Naive thymus-derived CD8-positive, alpha-beta T cell (primary cell): ENCODE measurements at places on chromosomes 16 and 17.

DNA sequence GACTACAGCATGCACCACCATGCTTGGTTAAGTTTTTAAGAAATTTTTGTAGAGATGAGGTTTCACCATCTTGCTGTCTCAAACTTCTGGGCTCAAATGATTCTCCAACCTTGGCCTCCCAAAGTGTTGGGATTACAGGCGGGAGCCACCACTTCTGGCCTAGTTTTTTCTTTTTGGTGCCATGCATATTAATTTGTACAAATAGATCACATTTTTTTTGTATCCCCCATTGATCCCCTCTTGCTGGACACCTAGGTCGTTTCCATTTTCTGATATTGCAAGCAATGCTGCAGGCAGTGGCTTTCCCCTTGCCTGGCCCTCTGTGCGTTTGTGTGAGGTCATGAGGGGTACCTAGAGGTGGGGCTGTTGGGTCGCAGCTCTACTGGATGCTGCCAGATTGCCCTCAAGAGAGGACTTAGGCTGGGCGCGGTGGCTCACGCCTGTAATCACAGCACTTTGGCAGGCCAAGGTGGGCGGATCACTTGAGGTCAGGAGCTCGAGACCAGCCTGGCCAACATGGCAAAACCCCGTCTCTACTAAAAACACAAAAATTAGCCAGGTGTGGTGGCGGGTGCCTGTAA is 23.8 kb downstream of the RAP1GAP2 start:
- no peak overlapping the region for H3K27ac ChIP-seq
- H3K27me3 ChIP-seq = no peaks in the 10 kb centered on the region
- H3K4me3 ChIP-seq = no peak overlapping the region

- H3K4me3 ChIP-seq = no peak overlapping the region
Observed at GRCh38 chr17:63032142-63032541, 66.1 kb downstream of the TANC2 start.

DNA sequence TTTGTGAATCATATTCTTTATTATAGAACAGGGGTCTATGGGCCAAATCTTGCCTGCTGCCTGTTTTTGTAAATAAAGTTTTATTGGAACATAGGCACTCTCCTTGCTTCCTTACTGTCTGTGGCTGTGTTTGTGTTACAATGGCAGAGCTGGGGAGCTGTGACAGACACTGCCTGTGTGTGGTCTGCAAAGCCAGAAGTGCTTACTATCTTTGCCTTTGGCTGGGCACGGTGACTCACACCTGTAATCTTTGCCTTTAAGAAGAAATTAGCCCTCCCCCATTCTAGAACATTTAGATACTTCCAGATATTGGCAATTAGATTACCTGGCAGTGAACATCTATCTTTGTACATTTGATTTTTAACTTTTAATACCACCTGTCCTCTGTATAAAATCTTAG is 308.3 kb downstream of the FOXL1 start:
- DNase-seq = no peak
- no peak overlapping the region for H3K27ac ChIP-seq
- H3K27me3 ChIP-seq = no peaks in the 10 kb centered on the region
- H3K4me1 ChIP-seq = no peaks in the 10 kb centered on the region

DNA sequence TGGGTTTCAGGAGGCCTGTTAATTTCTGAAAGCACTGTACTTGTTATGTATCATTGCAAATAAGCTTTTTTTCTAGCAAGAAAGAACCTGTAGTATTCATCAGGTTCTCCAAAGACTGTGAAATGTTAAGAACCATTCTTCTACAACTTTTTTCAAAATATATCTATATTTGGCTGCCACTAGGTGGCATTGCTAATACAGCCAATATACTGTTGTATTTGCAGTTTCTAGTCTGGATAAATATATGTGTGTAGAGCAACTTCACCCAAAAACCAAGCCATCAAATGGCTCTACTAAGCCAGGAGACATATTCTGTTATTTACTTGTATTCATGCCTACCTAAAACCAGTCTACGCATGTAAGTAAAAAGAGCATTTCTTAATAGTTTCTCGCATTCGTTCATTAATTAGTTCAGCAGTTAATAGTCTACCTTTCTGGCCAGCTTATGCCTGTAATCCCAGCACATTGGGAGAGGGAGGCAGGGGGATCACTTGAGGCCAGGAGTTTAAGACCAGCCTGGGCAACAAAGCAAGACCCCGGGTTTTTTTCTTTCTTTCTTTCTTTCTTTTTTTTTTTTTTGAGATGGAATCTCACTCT is 39.5 kb downstream of the VMP1 start:
- H3K4me1 ChIP-seq = no peaks in the 10 kb centered on the region
- H3K27me3 ChIP-seq = no peaks in the 10 kb centered on the region
- H3K36me3 ChIP-seq = peaks cover 7% of the 10 kb centered on the region
- no peak overlapping the region for H3K27ac ChIP-seq
- H3K4me3 ChIP-seq = no peak overlapping the region

GRCh38 chr16:79599256-79599836 is 1.2 kb downstream of the MAF start:
- peak overlapping the region; percentile 5 for H3K27ac ChIP-seq
- H3K36me3 ChIP-seq = peaks cover 4% of the 10 kb centered on the region
- H3K4me3 ChIP-seq = peak overlapping the region; percentile 69
- peaks cover 42% of the 10 kb centered on the region for H3K4me1 ChIP-seq
- DNase-seq = no peak

- H3K4me1 ChIP-seq = peaks cover 22% of the 10 kb centered on the region
- H3K27ac ChIP-seq = peak overlapping the region; percentile 95
- H3K27me3 ChIP-seq = no peaks in the 10 kb centered on the region
- DNase-seq = peak; percentile 81
Observed at GRCh38 chr16:89534252-89534756, 26.1 kb downstream of the SPG7 start.

GRCh38 chr17:7912927-7913524 is 3.1 kb downstream of the RNF227 start:
- peak; percentile 62 for DNase-seq
- peaks cover 41% of the 10 kb centered on the region for H3K36me3 ChIP-seq
- H3K27me3 ChIP-seq = no peaks in the 10 kb centered on the region
- peak overlapping the region; percentile 79 for H3K27ac ChIP-seq
- H3K4me1 ChIP-seq = peaks cover 32% of the 10 kb centered on the region

DNA sequence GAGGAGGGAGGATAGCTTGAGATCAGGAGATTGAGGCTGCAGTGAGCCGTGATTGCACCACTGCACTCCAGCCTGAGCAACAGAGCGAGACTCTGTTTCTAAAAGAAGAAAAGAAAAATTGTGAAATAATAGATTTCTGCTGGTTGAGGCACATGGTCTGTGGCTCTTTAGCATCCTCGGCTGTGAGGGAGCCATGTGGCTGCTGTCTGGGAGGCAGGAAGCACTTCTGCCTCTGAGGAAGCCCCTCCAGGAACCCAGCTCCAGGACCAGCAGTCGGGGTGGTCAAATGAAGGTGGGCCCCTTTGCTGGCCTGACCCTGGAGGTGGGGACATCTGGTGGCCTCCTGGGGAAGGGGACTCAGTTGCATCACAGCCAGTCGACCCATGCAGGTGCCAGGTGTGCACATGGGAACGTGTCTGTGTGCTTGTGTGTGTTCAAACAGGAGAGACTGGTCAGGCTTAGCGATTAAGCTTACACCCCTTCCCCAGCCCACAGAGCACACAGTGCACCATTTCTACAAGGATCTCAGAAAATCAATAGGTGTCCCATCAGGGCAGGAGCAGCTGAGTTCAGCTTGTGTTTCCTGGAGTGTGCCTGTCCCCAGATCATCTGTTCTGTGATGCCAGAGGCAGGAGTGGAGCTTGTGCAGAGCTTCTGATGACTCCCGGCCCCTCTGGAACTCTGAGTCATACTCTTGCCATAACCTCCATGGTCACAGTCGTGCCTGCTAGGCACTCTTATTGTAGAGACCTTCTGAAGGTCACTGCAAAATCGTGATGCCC is 24.3 kb upstream of the MGAT5B start:
- no peak for DNase-seq
- no peak overlapping the region for H3K4me3 ChIP-seq
- peaks cover 23% of the 10 kb centered on the region for H3K27me3 ChIP-seq
- peaks cover 14% of the 10 kb centered on the region for H3K4me1 ChIP-seq

GRCh38 chr16:88596483-88596882 is 26.3 kb downstream of the ZC3H18 start:
- H3K36me3 ChIP-seq = peaks cover 7% of the 10 kb centered on the region
- DNase-seq = no peak
- peaks cover 8% of the 10 kb centered on the region for H3K4me1 ChIP-seq
- H3K27ac ChIP-seq = no peak overlapping the region

DNA sequence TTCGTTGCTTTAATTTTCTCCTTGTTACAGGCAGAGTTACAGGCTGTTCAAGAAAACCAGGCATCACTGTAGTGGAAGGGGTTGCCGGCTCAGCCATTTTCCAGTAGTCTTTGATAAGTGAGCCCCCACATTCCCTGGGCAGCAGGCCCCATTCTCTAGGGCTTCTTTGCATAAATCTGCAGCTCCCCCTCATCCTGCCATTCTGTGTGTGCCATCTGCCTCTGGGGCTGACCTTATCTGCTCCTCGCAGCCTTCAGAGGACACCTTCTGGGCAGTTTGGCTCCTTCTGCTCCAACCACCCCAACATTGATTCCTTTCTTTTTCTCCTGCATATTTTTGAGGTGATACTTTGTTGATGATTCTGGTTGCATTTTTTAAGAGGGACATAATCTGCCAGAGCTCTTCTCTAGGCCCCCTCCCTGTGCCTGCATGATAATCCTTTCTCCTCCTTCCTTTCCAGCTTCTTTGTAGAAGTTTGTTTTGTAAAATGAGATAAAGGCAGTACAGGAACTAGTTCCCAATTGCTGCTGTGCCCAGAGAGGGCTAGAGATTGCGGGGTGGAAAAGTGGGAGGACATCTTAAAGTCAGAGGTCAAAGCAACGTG is 17.1 kb downstream of the RND2 start:
- H3K27me3 ChIP-seq = no peaks in the 10 kb centered on the region
- no peaks in the 10 kb centered on the region for H3K4me1 ChIP-seq
- no peak for DNase-seq
- H3K36me3 ChIP-seq = no peaks in the 10 kb centered on the region

DNA sequence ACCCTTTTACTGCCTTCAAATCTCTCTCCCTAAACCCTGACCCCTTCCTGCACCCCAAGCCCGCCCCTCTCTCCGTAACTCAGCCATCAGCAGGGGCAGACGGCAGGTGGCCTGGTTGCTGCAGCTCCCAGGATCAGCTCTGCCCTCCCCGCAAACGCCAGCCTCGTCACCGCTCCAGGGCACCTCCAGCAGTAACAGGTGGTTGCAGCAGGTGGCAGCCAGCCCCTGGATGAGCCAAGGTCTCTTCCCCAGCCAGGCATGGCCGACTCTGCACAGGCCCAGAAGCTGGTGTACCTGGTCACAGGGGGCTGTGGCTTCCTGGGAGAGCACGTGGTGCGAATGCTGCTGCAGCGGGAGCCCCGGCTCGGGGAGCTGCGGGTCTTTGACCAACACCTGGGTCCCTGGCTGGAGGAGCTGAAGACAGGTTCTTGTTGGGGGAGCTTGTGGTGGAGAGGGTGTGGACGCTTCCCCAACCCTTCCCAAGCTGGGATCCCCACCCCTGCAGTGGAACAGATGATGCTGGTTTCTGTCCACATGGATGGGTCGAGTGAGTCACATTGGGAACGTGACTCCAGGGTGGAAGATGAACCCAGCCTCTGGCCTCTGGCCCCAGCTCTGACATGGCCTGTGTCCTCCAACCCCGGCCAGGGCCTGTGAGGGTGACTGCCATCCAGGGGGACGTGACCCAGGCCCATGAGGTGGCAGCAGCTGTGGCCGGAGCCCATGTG is 558 bp downstream of the HSD3B7 start:
- peaks cover 25% of the 10 kb centered on the region for H3K36me3 ChIP-seq
- H3K27me3 ChIP-seq = no peaks in the 10 kb centered on the region
- DNase-seq = no peak
- H3K4me1 ChIP-seq = no peaks in the 10 kb centered on the region
- no peak overlapping the region for H3K4me3 ChIP-seq

DNA sequence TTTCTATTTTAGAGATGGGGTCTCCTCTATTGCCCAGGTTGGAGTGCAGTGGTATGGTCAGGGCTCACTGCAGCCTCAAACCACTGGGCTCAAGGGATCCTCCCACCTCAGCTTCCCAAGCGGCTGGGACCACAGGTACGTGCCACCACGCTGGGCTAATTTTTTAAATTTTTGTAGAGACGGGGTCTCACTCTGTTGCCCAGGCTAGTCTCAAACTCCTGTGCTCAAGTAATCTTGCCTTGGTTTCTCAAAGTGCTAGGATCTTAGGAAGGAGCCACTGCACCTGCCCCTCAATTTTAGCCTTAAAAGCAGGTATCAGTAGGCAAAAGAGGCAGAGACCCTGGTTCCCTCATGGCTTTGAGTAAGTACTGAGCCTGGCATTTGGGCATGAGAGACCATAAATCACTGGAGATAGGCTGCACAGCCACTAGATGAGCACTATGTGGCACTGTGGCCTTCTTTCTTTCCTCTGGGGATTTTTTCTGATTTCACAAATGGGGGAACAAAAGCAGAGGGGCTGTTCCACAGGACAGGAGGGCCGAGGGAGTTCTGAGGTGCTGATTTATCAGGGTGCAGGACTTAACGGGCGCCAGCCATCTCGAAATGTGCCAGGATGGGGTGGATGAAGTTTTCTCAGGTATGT is 82.2 kb downstream of the PLXDC1 start:
- H3K27me3 ChIP-seq = no peaks in the 10 kb centered on the region
- H3K4me3 ChIP-seq = no peak overlapping the region
- H3K36me3 ChIP-seq = peaks cover 12% of the 10 kb centered on the region

DNA sequence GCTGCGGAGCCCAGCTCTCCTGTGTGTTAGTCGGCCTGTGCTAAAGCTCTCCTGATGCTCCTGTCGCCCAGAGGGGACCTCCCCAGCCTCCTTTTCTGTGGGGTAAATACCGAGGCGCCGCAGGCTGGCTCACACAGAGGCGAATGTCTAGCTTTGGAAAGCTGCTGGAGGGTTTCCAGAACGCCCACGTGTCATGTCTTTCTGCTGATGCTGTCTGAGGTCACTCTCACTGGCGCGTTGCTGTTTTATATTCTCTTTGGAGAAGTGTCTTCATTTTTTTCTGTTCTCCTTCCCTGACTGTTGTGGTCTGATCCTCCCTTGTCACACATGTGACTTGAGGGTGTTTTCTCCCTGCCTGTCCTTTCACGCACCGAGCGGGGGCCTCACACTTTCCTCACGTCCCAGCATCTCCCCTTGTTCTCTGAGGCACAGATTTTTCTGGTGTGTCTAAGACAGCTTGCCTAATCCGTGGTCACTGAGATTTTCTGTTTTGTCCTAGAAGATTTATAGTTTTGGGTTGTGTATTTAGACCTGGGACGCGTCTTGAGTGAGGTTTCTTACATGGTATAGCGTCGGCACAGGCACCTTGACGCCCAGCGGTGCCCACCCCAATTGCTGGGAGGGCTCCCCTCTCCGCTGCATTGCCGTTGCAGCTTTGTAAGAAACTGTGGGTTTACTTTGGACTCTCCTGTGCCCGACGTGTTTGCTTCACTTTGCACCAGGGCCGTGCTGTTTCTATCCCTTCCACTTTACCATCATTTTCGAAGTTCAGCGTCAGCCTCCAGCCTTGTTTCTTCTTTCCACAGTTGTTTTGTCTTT is 92.1 kb upstream of the ZNF750 start:
- H3K27me3 ChIP-seq = no peaks in the 10 kb centered on the region
- H3K27ac ChIP-seq = no peak overlapping the region
- peaks cover 4% of the 10 kb centered on the region for H3K4me1 ChIP-seq
